ENCODE measurements at places on chromosomes 4 and X.

GRCh38 chr4:169649545-169650226 is 29.3 kb downstream of the CLCN3 start:
- DNase-seq = no peak

- DNase-seq = no peak
Measured at GRCh38 chrX:16347968-16348670, 180.8 kb downstream of the MAGEB17 start.

DNA sequence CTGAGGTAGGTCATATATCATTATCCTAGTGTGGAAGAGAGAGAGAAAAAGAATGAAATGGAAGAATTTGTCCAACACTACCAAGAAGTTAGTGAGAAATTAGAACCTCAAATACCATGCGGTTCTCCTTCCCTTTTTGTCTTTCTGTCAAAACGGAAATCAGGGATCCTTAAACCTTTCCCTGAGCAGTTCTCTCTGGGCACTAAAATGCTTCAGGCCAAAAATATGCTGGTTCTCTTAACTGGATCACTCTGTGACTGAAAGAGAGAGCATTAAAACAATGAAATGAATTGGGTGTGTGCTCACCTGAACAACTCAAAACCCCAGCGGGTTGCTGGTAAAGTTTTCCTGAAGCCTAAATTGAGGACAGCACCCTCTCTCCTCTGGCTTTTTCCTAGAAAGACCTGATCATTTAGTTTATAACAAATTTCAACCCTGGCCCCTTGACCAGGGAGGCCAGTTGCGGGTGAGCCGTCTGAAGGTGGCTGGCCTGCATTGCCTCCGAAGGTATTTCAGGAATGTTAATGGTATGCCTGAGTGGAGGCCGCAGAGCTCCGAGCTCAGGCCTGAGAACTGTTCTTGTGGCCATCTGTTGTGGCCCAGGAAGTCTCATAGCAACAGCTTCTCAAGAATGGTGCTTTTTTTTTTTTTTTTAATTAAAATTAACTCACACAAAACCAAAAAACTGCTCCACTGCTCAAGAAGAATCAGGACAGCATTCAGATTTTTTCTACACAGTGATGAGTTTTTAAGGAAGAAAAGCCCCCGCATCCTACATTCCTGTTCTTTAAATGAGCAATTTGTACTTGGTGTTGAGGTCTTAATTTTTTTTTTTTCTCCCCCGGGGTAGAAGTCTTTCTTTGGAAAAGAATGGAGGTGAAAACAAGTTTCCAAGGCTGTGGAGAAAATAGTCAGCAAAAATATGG is 155.1 kb downstream of the SHROOM3 start:
- DNase-seq = no peak

- no peak for DNase-seq
Measured at GRCh38 chrX:40749681-40750494, 14.5 kb upstream of the MED14 start.

DNA sequence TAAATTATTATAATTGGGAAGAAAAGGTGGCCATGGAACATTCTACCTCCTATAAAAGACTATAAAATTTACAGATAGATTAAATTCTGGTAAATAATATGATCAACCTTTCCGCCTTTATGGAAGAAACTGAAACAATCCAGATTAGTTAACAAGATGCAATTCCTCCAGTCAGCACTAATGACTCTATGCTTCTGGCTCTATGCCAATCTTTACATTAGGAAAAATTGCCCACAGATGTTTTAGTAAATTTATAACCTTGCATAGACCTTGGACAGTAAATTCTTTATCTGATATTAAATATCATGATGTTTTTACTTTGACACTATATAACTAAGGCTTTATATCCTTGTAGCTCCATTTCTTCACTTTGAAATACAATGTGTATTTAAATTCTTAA is 2302.5 kb downstream of the ARAP2 start:
- DNase-seq = no peak

DNA sequence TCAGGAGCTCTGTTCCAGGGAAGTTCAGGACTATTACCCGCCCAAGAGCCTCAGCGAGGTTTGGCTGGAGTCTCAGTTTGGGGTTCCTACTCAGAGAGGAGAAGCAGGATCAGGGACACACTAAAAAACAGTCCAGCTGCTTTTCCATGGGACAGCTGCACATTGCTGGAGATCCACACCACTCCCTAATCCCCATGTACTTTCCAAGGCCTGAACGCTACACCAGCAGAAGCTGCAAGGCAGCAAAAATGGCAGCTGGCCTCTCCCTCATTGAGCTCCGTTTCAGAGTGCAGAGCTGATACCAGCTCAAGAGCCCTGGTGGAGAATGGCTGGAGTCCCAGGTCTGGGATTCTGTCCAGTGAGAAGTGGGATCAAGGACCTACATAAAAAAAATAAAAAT is 551.2 kb upstream of the PABPC5 start:
- no peak for DNase-seq

DNA sequence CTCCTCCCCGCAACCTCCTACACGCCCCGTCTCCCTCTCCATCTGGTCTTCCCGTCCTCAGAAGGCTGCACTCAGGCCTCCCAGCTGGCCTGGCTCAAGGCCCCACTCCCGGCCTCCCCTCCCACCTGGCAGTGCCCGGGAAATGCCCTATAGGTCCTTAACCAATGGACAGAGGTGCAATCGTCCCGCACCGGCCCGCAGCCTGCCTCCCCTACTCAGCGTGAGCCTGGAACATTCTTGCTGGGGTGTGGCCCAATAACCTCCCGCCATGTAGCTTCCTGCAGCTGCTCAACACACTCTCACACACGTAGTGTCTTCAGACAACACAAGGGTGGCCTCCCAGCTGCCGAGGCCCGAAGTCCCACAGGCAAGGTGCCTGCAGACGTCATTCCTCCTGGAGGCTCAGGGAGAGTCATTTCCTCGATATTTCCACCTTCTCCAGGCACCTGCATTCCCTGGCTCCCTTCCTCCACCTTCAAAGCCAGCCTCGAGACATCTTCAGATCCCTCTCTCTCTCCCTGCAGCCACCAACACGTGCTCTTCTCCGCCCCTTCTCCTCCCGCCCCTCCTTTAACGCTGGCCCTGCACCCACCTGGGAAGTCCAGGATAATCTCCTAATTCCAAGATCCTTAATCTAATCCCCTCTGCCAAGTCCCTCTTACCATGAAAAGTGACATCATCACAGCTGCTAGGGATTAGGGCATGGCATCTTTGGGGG is 56.2 kb downstream of the ADRA2C start:
- DNase-seq = no peak

- DNase-seq = no peak
Measured at GRCh38 chr4:147786531-147786930, 54.6 kb downstream of the ARHGAP10 start.

DNA sequence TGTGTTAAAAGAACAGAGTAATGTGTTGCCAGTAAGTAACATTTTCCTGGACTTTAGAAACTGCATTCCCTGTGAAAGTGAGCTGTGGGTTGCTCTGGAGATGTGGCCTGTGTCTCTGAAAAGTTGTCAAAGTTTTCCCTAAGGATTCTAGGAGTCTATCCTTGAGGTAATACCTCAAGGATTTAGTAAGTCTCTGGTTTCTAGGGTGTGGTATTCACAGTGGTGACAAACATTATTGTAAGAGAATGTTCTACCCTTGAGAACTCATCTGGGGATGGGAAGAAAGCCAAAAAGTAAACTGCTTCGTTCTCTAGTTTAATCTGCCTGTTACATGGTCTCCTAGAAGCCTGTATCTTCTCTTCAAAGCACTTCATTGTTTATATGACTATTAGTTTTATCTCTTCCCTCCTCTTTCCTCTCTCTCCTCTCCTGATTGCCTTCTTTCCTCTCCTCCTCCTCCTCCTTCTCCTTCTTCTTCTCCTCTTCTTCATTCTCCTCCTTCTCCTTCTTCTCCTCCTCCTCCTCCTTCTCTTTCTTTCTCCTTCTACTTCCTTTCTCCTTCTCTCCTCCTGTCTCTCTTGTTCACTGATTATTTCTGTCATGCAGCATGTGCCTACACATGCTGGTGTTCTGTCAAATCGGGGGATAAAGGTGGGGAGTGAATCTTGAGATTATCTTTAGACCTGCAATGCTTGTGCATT is 321.3 kb downstream of the PTTG2 start:
- DNase-seq = no peak

- DNase-seq = no peak
Measured at GRCh38 chr4:88674979-88675378, 22.6 kb downstream of the NAP1L5 start.

- DNase-seq = no peak
Measured at GRCh38 chr4:38180456-38180855, 220.3 kb downstream of the PTTG2 start.

- no peak for DNase-seq
Measured at GRCh38 chr4:8110071-8110986, 48.3 kb downstream of the ABLIM2 start.

DNA sequence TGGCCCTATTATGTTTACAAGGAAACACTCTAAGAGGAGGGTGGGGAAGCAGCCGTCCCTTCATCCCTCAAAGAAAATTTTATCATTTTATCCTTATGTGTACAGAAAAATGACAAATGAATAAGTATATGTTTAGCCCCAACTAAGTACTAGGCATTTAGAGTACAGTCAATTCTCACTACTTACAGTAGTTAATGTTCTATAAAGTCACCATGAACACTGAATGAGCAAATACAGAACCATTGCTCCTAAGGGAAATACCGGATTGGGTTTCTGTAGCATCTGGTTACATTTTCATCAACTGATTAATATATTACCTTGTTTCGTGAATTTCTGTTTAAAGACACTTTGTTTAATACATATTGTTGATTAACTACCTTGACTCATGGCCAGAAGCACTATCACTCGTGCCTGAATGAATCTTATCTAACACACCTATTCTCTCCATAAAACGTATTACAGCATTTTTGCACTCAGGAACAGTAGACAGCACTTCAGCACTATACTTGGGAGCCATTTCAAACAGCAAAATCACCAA is 109.3 kb downstream of the ASB9 start:
- DNase-seq = no peak

DNA sequence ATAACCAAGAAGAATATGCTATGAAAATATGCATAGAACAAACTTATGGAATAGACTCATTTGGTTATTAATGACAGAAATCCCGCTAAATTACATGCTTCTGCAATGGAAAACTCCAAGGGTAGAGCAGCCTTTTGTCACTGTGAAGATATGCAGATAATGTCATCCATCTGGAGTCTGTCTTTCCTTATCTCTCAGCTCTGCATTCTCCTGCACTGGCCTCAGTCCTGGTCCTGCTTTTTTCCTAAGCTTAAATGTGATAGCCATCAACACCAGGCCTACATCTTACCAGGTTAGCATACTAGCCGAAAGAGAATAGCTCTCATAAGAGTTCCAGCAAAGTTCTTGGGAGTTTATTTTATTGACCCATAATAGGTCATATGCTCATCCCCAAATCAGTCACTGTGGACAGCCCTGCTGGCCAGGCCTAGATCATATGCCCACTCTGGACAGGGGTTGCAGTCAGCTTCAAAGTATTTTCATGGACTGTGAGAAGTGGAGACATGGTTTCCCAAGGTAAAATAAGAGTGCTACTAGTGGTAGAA is 86.5 kb upstream of the LEF1 start:
- no peak for DNase-seq

DNA sequence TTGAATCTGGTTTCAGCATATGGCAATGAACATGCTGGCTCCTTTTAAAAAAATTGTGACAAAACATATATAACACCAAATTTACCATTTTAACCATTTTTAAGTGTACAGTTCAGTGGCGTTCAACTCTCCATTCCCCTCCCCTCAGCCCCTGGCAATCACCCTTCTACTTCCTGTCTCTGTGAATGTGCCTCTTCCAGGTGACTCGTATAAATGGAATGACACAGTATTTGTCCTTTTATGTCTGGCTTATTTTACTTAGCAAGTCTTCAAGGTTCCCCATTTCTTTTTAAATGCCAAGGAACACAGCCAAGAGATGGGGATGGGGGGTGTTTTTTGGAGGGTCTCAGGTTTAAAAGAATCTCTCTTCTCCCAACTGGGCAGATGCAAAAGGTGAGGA is 35.4 kb upstream of the BCLAF3 start:
- DNase-seq = no peak

DNA sequence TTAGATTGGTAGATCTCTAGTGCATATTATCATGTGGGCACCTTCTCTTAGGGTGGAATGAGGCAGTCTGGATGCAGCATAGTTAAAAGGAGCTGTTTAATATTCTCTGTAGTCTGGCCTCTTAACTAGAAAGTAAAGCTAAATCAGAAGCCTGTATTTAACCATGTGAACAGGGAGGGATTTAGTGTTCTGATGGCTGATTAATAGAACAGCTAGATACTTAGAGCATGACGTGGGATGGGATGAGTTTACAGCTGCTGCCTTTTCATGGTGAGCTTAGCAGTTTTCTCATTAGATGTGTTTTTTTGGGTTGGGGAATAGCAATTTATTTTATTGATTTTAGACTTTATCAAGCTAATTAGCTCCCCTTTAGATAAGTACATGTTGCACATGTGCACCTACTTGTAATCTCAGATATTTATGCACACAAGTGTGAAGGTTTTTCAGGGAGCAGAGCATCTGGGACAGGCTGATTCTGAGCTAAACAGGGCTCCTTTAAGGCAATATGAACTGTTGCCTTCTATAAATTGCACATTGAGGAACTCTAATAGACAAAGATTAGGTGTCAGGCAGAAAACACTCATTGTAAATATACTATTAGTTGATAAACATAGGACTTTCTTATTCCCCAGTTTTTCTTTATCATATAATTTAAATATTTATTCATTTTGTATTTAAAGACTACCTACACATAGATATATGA is 34.1 kb downstream of the YIPF6 start:
- no peak for DNase-seq

- DNase-seq = no peak
Measured at GRCh38 chr4:1382776-1383727, 23.2 kb downstream of the NKX1-1 start.

DNA sequence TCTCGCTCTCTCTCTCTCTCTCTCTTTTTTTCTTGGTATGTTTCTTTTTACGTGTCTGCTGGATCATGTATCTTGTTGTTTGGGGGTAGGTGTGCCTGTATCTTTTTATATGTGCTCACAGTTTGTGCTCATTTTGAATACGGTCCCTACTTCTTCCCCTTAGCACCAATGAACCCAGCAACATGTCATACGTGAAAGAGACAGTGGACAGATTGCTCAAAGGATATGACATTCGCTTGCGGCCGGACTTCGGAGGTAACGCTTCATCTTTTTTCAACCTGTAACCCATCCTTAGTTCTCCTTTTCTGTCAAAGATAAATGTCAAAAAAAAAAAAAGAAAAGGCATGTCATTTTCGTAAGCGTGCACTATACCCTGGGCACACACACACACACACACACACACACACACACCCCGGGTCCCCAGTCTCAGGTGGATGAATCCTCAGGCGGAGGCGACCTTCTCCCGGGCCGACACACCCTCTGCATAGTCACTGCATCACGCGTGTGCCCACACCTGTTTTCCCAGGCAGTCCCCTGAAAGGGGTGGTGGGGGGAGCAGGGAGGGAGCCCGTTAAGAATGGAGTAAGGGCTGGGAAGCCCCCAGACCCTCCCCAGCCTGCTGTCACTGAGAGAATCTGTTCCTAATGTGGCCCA is 511 bp downstream of the GABRB1 start:
- DNase-seq = no peak

GRCh38 chr4:15303052-15303641 is 124.7 kb upstream of the C1QTNF7 start:
- no peak for DNase-seq

Data from effector CD4-positive, alpha-beta T cell (primary cell).